ENCODE measurements at places on chromosomes 3 and 15. TPM values are rescaled to one million over a fixed set of nuclear protein-coding genes. Genes with fewer than 3 reads are reported as not detected.

Gene CLEC3B
- total RNA-seq: 4.3 TPM

Gene DLEC1
- not detected for total RNA-seq

Gene ETV5
- 1.7 TPM for total RNA-seq

Gene KIAA1143
- total RNA-seq: 12.9 TPM

Gene SEMA3G
- 4.6 TPM for total RNA-seq

Gene EPHA6
- 2.9 TPM for total RNA-seq

Measured in esophagus squamous epithelium (tissue), 5 donors.